Cerebellar cortex (tissue), 1 donor: ENCODE measurements at places on chromosomes 4 and X.

GRCh38 chrX:8773117-8773516 is 28.1 kb downstream of the FAM9A start:
- DNase-seq = no peak

DNA sequence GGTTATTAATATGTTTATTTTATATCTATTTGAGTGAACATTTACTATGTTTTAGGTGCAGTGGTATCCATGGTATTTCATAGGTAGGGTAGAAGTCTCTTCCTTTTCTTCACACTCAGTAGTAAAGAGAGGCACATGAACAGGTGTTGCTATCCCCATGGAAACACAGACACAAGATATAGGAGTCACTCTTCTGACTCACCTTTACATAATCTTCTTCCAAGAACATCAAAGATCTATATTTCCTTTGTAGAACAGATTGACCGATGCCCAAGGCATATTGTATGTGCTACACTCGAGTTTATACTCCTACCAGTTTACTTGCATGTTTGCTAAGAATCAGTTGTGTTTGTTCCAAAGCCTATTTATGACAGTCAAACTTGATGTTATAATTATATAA is 1997.4 kb downstream of the C4orf33 start:
- no peak for DNase-seq

GRCh38 chr4:99816545-99817308 is at the start of gene DAPP1:
DAPP1 (plus strand) TSS chr4:99816827; CDS start chr4:99816914, 87 bp downstream.
- DNase-seq = no peak

DNA sequence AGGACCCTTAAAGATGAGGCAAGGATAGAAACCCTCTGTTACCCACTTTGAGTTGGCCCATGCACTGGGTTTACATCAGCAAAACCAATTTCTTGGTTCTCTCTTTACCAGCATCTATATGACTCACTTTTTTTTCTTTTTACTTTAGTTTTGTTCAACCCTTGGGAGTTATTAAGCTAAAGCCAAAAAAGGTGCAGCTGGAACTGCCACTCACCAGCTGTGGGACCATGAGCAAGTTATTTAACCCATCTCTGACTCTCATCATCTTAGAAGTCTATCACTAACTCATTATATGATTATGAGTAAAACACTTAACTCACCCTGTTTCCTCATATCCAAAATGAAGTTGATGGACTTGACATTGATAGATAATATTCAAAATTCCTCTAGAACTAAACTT is 53.4 kb downstream of the GABRB1 start:
- no peak for DNase-seq

DNA sequence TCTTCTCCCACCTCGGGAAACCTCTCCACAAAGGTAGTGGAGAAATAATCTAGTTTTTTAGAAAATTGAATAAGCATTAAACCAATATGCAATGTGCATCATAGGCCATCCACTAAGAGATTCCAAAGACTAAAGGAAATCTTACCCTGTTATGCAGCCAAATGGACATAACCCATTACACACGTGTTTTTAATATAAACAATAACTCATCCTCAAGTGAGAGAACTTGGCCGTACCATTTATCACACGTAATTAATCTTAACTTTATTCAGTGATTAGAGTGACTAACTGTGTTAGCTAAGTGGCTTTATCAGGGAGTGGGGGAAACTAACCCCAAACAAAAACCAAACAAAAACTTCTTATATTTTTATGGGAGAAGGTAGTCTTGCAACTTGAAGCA is 57.8 kb downstream of the AFM start:
- no peak for DNase-seq

DNA sequence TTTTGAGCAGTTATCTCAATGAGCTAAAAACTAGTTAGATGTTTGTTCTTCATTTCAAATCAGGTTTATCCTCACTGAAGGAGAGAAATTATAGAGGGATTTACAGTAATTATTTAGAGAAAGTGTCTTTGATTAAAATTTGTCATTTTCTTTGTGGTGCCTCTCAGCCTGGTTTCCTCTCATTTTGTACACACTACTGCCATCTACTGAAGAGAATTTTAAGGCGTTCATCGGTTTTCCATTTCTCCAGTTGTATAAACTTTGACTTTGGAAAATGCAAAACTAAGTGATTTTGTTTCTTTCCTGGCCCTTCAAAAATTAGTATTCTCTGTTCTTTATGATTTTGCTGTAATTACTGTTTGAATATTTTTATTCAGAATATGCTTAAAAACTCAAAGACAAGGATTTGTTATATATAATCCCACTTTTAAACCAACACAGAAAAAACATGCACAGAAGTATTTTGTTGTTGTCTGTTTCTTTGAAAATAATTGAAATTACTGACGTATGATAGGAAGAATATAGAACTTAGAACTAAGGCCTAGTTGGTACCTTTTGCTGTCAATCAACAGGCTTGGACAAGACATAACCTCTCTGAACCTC is 34.4 kb upstream of the ANXA3 start:
- peak; percentile 13 for DNase-seq

- no peak for DNase-seq
Measured at GRCh38 chr4:8538076-8538702, 42.0 kb upstream of the GPR78 start.

DNA sequence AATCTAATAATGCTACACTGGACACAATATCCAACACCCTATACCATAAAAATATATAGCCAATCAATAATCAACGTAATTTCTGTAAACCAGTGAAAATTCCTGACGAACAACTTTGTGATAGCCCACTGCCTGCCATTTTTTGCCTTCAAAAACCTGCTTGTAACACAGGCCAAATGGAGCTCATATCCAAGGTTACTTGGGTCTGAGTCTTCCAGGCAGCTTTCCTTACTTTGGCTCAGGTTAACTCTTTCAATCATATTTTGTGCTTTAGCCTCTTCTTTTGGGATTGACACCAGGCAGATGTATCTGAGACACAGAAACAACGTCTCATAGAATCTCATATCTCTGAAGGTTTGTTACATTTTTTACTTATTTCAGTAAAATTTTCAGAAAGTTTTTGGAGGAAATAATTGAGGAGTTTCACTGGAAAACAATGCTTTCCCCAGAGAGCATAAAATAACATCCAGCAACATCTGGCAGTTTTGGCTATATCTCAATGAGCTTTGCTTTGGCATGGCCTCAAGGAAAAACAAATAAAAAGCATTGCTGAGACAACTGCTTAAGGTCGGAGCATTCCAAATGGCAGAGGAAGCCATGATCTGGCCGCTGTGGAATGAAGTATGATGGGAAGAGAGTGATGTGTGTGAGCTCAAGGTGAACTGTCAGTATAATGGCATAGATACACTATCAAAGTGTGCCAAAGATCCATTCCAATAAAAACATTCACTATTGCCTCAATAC is 162.9 kb upstream of the SPIN4 start:
- DNase-seq = no peak

- DNase-seq = no peak
Measured at GRCh38 chr4:38781854-38782261, 932 bp downstream of the TLR10 start.

- no peak for DNase-seq
Measured at GRCh38 chrX:2159861-2160260, 340.9 kb downstream of the DHRSX start.

DNA sequence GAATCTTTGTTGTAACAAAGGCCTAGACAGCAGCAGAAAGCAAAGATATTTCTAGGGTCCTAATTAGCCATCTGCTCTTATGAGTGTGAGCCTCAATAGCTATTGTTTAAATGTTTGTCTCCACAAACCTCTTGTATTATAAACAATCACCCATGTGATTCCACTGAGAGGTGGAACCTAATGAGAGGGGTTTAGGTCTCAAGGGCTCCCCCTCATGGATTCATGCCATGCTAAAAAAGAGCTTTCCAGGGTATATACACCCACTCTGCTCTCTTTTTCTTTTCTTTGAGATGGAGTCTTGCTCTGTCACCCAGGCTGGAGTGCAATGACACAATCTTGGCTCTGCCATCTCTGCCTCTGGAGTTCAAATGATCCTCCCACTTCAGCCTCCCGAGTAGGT is 42.1 kb downstream of the TRIM61 start:
- no peak for DNase-seq

DNA sequence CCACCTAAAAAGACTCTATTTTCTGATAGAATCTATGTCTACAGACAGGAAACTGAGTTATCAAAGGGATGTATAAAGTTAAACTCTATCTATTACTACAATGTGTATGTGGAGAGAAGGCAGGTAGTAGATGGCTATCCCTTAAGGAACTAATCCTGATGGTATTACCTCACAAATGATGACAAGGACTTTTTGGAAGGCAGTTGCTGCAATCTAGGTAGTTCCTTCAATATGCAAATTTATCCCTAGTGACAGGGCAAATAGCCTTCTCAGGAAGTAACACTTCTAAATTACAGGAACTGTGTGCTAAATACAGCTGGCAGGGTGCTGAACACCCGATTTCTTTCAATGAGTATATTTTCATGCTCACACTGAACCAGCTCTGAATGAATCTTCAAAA is 177.4 kb downstream of the COL25A1 start:
- DNase-seq = no peak
